ENCODE measurements at places on chromosomes 1 and 21.

GRCh38 chr1:165144757-165145397 is 211.6 kb downstream of the LMX1A start:
- peak; percentile 54 for DNase-seq

- no peak for DNase-seq
Measured at GRCh38 chr1:215166886-215167285, 84.3 kb downstream of the KCNK2 start.

- no peak for DNase-seq
Measured at GRCh38 chr1:238152119-238152518, 261.4 kb upstream of the ZP4 start.

GRCh38 chr1:75265792-75266191 is 131.6 kb downstream of the LHX8 start:
- DNase-seq, result peak; percentile 30

GRCh38 chr1:164602101-164602422 is 43.1 kb downstream of the PBX1 start:
- no peak for DNase-seq

- DNase-seq, result no peak
Measured at GRCh38 chr1:225813214-225813964, 3.5 kb downstream of the EPHX1 start.

DNA sequence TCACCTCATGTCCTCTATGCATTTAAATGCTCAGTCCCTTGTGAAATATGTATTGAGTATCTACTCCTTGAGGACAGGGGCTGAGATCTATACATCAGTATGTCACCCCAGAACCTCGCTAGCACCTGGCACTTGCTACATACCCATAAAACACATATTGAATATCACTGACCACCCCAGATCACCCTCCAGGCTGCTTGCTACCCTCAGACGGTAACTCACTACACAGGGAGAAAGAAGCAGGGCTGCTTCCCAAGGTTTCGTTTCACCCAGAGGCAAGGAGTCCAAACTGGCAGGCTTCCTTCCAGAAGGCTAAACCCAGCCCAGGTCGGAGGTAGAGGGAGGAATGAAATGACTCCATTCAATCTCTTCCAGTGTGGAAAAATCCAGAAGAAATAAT is 8.5 kb downstream of the INKA2 start:
- DNase-seq, result no peak

DNA sequence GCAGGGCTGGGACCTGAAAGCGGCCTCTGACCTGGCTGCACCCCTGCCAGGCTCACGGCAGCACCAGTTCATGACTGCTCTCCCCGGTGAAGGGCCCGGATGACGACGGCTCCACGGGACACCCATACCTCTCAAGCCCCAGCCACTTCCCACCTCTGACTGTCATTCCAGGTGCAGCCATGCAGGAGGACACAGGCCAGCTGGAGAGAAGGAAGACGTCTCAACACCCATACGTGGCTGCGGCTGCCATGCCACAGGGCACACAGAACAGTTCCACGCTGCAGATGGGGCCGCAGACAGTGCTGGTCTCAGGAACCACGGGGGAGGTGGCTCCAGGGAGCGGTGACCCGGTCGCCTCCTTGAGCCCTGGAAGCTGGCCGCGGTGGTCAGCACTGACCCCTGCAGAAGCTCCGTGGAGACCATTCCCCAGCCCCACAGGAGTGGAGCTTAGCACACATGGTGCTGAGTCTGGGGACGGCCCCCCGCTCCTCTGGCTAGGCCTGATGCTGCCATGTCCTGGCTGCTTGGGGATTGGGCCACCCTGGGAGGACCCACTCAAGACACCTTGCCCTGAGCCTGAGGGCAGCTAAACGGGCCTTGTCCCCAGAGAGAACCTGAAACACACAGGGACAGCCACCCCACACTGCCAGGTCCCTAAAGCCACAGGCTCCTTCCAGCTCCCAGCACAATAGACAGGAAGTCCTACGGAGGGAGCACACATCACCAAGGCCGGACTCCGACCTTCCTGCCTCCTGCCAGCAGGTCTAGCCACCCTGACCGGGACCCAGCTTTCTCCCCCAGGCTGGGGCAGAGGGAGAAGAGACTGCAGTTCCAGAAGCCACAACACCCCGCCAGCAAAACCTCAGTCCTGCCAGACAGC is 8.6 kb downstream of the WNT9A start:
- DNase-seq, result no peak

DNA sequence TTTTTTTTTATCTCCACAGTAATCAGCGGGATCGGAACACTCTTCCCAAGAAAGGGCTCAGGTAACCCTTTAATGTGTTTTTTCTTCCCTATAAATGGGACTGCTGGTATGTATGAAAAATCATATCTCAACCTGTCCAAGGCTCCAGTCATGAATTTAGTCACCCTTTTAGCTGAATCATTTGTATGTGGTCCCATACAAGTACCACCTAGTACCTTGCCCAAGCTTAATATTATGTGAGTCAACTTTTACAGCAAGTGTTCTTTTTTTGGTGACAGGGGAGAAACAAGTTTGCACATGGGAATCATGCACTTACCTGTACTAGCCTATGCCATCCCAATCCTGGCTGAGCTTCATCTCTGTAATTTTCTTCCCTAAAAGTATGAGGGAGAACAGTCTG is 43.7 kb upstream of the IPO9 start:
- no peak for DNase-seq

- no peak for DNase-seq
Measured at GRCh38 chr1:56501426-56501825, 77.9 kb downstream of the PLPP3 start.

DNA sequence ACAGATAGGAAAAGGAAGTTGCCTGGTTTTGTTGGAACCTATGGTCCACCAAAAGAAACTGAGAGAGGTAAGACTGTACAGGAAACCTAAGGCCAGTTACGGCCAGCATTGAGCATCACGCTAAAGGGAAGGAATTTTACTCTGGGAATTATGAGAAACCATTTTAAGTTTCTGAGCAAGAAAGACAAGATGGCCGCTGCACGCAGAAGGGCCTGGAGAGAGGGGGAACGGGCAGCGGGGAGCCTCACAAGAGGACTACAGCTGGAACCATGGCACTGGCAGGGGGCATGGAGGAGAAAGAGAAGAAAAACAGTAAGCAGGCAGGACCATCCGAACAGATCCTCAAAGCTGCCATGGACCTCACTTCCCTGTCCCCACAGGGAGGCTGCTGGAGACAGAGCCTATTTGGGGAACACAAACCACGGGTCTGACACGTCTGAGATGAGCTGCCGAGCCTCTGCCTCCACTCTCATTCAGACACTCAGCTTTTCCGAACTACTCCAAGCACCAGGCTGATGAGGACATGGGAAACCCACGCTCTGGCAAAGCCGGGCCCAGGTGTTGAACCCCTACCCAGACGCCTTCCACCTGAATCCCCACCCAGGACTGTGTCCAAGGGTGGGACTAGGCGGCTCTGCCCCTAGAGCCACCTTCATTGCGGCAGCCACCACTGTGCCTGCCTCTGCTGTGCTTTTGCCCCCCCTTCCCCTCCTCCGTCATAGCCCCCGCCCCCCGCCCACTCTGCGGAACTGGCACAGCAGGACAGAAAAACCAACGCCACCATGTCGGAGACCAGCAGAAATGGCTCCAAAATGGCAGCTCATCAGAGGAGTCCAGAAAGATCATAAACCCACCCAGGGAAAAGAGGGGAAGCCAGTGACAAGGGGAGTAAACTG is 69.0 kb downstream of the CD46 start:
- DNase-seq, result no peak

GRCh38 chr21:35982717-35983116 is 77.6 kb downstream of the SETD4 start:
- no peak for DNase-seq

- no peak for DNase-seq
Measured at GRCh38 chr1:198449727-198450433, 90.6 kb downstream of the ATP6V1G3 start.

- no peak for DNase-seq
Measured at GRCh38 chr1:85417017-85417416, 47.9 kb downstream of the DDAH1 start.

DNA sequence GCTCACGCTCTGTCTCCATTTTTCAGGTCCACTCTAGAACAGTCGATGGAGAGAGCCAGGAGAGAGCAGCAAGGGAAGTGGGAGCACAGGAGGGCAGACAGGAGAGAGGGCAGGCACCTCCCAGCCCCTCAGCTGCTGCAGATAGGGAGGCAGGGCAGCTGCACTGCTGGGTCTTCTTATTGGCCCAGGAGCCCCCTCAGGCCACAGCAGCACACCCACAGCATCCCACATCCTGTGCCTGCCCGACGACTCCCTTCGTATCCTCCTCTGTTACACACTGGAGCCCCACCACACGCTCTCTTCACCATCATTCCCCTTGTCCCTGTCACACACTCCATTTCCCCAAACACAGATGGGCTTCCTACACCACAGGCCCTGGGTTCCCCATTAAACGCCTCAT is 13.7 kb upstream of the ARTN start:
- DNase-seq, result no peak

GRCh38 chr1:240027059-240027462 is 64.6 kb upstream of the FMN2 start:
- peak; percentile 41 for DNase-seq

DNA sequence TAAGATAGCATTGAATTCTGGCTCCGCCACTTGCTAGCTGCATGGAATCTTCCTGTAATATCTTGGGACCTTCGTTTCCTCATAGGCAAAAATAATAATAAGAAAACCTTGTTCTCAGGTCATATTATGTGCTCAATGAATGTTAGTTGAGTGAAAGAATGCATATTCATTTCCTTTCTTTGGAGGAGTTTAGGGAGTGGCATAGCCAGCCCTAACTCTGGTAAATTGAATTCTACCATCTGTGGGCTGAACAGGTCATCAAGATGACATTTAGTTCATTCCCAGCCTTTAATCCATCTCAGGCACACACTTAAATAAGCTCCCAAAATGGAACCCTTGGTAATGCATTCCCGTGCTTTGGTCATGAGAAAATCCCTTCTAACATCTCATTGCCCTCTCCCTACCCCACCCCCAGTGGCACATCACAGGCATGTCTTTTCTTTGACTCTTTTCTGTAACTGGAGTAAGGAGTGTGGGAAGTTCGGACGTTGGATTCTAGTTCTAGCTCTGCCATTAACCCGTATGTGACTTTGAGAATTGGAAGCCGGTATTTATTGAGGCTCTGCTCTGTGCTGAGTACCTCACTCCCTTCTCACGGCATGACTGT is 13.2 kb upstream of the MYOG start:
- DNase-seq, result no peak

DNA sequence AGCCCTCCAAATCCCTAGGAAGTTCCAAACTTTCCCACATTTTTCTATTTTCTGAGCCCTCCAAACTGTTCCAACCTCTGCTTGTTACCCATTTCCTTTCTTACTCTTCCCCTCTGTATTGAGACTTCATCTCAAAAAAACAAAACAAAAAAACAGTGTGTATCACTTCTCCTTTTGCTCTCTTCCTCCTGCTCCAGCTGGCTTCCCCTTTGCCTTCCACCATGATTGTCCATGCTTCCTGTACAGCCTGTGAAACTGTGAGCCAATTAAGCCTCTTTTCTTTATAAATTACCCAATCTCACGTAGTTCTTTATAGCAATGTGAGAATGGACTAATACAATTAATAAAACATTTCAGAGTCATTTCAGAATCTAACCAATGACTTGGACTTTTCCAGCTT is 69.6 kb upstream of the KRTAP19-8 start:
- DNase-seq, result no peak

GRCh38 chr1:8902765-8903164 is 24.3 kb upstream of the ENO1 start:
- no peak for DNase-seq

- DNase-seq, result no peak
Measured at GRCh38 chr1:37469386-37469785, 5.0 kb upstream of the ZC3H12A start.

GRCh38 chr1:2347896-2348295 is 43.5 kb downstream of the MORN1 start:
- no peak for DNase-seq

- no peak for DNase-seq
Measured at GRCh38 chr1:5881526-5882222, 110.6 kb downstream of the NPHP4 start.

DNA sequence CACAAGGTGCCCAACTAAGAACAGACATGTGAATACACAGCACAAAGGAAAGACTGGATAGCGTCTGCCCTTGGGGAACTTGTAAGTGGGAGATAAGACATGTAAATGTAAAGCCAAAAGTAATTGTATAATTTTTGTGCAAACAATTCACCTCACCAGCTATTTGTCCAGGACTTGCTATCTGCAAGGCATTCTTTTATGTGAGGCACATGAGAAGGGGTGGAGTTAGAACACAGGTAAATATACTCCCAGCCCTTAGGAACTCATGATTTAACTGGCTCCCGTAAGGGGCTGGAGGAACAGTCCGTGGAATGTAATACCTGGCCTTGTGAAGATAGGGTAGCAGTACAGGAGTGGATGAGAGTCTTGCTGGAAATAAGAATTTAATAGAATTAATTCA is 61.3 kb downstream of the CDK18 start:
- DNase-seq, result no peak

- DNase-seq, result no peak
Measured at GRCh38 chr1:10525208-10525607, 50.5 kb downstream of the PEX14 start.

- no peak for DNase-seq
Measured at GRCh38 chr1:29870621-29871020, 634.3 kb downstream of the PTPRU start.

DNA sequence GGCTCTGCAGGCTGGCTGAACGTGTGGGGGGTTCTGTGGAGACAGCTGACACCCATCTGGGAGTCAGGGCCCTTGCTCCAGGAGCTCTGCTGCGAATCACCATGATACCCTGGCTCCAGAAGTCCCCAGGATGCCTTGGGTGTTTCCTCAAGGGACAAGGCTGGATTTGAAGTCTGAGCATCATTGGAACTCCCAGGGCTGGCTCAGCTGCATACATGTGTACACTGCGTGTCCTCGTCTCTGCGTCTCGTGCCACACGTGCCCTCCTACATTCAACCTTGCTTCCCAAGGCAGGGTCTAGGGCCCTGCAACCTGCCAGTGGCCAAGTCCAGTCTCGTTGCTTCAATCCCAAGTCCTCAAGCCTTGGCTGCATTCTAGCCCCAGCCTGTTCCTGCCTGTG is 11.7 kb downstream of the CSF1 start:
- DNase-seq, result no peak

GRCh38 chr1:2459757-2460156 is 16.3 kb upstream of the PLCH2 start:
- peak; percentile 90 for DNase-seq

GRCh38 chr1:7500381-7501083 is 270.6 kb upstream of the VAMP3 start:
- DNase-seq, result no peak

DNA sequence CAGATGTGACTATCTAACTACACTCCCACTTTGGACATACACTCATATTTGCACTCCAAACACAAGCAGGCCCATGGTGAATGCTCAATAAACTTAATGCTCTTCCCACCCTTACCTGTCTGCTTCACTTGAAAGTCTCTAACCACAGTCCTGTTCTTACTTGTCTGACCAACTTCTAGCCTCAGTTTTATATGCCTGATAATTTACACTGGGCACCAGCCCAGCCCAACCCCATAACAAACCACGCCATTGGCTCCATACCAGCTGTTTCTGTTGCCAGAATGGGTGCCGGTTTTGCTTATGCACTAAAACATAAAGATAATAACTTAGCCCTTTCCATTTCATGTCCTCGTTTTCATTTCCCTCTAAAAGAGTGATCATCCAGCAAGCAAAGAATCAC is 395.4 kb downstream of the NTNG1 start:
- no peak for DNase-seq

GRCh38 chr1:21657456-21658190 is 11.5 kb downstream of the RAP1GAP start:
- no peak for DNase-seq
